EL (cell line): ENCODE measurements at places on chromosomes 12 and 14.
A peak's percentile ranks its signal among the peaks of the same experiment; 100 is the strongest.

DNA sequence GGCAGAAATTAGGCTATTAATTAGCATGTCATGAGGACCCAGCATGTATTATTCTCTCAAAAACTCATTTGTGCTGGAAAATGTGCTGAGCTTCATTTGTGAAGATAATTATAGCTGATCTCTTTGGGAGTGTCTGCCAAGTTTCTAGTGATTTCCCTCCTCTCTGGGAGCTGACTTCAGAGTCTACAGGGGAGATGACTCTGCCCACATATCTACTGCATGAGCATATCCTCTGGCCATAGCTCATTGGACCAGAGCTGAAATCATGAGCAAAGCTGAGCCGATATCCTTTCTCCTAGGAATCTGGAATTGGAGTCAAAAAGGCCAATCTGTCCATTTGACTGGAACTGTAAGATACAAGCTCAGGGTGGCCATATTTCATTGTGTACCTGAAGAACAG lies 5.9 kb downstream of the CCDC198 start:
- peak; percentile 8 for DNase-seq

DNA sequence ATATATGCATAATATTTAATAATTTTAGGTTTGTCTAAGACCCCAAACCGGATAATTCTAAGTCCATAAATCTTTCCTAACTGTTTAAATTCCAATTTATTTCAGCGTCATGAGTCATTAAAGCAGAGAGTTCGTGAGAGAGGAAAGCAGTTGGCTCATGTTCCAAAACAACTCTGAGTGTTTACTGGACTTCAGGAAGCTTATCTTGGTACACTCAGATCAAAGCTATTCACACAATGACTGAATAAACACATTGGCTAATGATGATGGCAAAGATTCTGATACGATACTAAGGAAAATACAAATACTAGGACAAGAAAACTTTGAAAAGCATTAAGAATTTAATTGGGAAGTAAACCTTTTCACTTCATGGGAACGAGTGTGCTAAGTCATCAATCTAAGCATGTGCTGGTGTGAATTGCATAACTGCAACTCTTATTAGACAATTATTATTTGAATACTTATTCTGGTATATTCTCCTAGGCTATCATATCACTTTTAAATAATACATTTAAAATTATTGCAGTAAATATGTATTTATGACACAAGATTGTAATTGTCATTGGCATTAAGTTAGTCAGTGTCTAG lies 34.8 kb upstream of the CLEC14A start:
- DNase-seq = peak; percentile 94

- no peak for DNase-seq
Observed at GRCh38 chr12:20040831-20041230, 327.5 kb upstream of the PDE3A start.

DNA sequence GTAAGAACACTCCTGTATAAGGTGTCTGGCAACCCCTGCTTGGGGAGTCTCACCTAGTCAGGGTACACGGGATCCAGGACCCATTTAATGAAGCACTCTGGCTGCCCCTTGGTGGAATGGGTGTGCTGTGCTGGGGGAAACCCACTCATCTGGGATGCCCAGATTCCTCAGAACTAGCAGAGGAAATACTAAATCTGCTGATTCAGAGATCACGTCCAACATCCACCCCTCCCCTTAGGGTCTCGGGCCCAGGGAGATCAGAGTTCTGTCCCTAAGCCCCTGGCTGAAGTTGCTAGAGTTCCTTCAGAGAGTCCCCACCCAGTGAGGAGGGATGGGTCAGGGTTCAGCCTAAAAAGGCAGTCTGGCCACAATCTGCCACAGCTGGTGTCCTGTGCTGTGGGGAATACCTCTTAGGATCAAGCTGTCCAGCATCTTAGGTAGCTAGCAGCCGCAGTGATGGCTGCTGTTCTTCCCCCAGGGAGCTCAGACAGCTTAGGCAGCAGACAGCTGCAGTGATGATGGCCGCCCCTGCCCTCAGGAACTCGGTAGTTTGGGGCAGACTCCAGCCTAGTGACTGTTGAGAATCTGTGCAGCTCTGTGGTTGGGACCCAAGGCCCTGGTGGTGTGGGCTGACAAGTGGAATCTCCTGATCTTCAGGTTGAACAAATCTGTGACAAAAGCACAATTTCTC lies 74.8 kb downstream of the IFNG-AS1 start:
- no peak for DNase-seq

GRCh38 chr12:7289743-7290142 lies 14.1 kb upstream of the ACSM4 start:
- no peak for DNase-seq

DNA sequence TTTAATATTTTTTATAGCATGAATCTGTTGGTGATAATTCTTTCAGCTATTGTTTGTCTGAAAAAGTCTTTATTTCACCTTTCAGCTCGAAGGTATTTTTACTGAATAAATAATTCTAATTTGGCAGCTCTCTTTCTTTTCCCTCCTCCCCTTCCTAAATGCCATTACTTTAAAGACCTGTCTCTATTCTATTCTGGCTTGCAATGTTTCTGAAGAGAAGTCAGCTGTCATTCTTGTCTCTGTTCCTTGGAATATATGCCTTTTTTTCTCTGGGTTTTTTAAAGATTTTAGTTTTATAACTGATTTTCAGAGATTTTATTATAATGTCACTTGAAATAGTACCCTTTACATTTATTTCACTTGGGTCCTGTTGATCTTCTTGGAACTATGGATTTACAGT lies 237.9 kb upstream of the DAAM1 start:
- DNase-seq = no peak

DNA sequence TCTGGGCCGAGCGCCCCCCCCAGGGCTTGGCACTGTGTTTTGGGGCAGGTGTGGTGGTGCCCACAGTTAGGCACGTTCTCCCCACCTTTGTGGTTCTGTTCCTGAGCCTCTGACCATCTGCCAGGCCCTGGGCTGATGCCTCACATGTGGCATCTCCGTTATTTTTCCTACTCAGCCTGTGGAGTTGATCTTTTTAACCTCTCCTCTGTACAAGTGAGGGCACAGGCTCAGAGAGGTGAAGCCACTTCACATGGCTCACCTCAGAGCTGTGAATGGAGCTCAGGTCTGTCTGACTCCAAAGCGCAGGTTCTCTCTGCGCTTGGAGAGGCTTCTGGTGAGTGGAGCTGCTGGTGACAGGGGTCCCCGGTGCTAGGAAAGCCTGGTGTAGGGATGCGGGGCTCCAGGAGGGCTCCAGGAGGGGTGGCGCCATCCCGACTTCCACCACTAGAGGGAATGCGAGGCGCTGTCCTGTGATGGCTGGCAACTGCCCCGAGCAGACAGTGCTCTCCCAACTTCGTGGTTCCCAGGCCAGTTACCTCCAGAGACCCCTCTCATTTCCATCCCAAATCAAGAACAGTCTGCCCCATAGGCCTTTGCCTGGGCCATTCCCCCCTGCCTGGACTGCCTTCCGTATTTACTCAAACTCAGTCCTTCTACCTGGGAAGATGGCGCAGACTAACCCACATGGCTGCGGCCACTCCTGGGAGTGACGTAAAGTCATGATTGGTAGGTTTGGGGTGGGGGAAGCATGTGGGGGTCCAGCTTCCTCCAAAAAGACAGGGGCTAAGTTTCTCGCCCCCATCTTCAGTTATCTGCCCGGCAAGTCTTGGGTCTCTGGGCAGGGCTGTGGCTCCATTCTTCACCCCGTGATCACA lies 9.9 kb downstream of the BCL7A start:
- DNase-seq = peak; percentile 28

DNA sequence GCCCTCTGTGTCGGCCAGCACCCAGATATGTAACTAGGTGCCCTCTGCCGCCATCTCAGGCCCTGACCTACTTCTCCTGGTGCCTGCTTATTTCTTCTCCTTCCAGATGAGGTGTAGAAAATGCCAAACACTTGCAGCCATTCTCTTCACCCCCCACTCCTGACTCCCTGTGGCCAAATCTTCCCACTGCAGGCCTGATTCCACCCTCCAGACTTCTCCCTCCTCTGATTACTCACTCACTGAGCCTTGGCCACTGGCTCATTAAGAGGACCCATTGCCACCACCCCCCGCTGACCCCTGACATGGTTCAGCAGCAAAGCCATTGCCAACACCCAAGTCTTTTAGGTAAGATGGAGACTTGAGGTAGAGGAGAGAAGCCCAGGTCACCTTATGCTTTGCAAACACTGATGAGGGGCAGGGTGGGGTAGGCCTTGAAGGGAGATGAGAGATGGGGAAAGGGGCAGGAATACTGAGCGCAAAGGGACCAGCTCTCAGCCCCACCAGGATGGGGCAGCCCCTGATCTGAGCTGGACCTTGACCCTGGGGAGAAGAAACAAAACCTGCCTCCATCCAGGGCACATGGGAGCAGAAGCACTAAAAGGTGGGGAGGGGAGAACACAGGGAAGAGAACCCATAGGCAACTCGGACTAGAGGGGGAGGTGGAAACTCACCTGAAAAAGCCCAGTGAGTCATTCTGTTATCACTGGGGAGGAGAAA lies 25.1 kb upstream of the ANO2 start:
- no peak for DNase-seq

GRCh38 chr12:111066744-111067437 lies 146.5 kb upstream of the MYL2 start:
- DNase-seq = peak; percentile 9

DNA sequence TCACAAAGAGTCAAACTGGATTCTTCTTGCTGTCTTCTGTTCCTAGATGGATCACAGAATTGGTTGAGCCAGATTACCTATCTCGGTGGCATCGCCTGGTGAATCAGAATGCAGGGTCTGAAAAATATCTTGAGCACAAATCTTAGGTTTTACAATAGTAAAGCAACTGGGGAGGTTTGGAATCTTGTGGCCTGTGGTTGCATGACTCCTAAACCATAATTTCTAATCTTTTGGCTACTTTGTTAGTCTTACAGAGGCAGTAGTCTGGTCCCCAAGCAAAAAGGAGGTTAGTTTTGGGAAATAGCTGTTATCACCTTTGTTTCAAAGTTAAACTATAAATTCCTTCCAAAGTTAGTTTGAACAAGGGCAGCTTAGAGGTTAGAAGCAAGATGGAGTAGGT lies 1488.5 kb upstream of the FLRT2 start:
- DNase-seq = no peak

GRCh38 chr12:7113389-7113871 lies 4.4 kb upstream of the C1RL start:
- DNase-seq = peak; percentile 54

DNA sequence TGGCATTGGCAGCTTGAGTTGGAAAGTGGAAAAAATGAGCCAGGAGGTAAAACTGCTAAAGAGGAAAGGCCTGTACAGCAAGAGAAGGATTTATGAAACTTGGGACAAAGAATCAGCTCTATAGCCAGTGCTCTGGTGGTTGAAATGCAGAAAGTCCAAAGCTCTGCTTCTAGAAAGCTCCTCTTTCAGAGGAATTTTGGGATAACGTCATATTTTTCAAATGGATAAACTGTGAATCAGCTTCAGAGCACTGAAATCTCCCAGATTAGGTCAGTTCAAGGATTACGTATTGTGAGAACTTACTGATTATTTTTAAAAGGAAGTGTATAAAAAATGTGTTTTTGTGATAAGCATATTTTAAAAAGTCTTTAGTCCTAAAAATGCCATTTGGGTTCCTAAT lies 203.1 kb upstream of the CNOT2 start:
- peak; percentile 6 for DNase-seq

DNA sequence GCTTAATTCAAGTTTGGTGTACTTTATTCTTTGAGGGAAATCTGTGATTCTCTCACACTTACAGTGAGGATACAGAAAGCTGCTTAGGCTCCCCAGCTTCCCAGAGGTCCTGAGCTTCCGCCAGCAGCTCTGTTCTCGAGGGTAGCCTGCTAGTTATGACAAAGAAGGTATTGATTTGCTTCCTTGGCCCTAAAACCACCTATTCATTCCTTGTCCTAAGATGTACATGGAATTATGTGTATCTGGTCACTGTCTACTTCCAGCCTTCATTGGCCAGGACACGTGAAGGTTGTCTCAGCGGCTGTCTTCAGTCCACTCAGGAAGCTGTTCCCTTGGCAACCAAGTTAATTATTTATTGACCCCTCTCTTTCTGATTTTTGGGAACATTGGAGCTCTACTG lies 55.7 kb downstream of the GALNT8 start:
- no peak for DNase-seq

DNA sequence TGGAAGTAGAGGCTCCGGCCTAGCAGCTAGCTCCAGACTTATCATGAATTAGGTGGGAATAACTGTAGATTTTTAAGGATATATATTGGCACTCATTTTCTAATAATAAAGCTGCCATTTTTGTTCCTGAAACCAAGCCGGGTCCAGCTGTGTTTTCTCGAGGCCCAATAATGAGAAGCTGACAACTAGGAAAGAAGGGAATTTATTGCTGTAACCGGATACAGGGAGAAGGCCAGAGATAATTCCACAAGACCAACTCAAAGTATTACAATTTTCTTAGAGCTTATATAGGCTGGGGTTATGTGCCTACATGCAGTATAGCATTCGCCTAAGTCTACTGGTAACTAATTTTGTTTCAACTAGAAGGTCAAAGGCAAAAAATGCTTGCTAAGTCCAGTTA lies 122.3 kb upstream of the FBXO33 start:
- DNase-seq = no peak

DNA sequence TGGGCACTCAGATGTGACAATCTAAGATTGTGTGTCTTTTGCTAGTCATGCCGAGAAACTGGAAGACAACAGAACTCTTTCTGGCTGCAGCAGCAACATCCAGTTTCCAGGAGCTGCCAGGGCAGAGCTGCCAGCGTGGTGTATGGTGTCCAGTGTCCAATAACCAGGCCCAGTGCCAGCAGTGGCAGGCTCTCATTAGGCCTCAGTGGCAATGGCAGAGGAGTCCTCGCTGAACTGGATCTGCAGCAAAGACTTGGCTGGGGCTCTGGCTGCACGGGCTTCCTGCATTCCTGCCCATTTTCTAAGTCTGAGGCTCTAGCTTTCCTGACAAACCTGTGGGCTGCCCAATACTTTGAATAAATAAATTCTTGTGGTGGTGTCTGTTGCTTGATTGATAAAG lies 26.2 kb upstream of the PPM1A start:
- no peak for DNase-seq

DNA sequence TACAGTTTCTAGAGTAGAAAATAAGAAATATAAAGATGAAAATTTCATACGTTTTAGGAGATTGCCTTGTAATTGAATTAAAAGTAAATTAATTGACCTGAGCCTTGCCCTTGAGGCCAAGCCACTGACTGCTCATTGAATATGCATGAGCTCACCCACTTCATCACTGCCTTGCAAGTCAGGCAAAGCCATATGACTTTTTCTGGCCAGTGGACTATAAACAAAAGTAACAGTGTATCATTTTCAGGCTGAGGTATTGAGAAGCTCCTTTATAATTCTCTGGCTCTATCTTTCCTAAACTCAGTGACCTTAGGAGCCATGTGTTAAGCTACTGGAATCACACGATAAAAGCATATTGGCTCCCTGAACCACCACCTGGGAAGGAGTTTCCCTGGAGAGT lies 369.3 kb downstream of the NUAK1 start:
- DNase-seq = no peak

- DNase-seq = no peak
Observed at GRCh38 chr12:48005001-48005749, 899 bp upstream of the COL2A1 start.
